Cardiac septum (tissue), 1 donor: ENCODE measurements at places on chromosomes 5 and 9.

GRCh38 chr5:179371121-179371510 is 25.9 kb upstream of the ADAMTS2 start:
- DNase-seq: no peak

DNA sequence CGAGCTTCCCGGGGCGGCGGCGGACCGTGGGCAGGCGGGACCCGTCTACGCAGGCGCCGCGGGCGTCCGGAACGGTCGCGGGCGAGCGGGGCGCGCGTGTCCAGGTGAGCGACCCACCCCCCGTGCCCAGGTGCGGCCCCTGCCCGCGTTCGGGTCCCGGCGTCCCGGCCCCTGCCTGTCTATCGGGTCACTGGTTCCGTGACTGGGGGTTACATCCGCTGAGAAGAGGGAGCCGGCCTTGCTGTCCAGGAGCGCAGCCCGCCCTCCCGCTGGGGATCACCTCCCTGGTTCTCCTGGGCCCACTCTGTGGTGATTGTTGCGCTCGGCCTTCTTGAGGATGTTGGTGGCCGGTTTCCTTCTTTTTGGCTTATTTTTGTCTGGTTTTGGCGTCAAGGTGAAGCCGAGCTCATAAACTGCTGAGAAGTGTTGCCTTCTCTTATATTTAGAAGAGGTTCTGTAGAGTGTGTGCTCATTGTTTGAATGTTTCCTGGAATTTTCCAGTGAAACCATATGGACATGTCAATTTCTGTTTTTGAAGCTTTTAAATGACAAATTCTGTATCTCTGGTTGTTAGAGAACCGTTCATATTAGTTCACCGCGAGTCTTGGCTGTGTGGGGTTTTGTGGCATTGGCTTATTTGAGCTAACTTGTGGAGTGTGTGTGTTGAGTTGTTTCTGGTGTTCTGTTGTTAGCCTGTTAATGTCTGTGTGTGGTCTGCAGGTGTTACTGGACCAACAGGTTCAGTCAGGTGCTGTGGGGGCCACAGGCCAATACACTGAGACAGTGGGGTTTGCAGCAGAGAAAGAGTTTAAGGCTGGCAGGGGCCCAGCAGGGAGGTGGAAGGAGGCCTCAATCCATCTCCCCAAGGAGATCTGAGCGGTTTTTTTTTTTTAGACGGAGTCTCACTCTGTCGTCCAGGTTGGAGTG is 621 bp downstream of the CEP72 start:
- DNase-seq: no peak

- no peak for DNase-seq
Observed at GRCh38 chr9:129759804-129760502, 7.1 kb upstream of the PTGES start.

DNA sequence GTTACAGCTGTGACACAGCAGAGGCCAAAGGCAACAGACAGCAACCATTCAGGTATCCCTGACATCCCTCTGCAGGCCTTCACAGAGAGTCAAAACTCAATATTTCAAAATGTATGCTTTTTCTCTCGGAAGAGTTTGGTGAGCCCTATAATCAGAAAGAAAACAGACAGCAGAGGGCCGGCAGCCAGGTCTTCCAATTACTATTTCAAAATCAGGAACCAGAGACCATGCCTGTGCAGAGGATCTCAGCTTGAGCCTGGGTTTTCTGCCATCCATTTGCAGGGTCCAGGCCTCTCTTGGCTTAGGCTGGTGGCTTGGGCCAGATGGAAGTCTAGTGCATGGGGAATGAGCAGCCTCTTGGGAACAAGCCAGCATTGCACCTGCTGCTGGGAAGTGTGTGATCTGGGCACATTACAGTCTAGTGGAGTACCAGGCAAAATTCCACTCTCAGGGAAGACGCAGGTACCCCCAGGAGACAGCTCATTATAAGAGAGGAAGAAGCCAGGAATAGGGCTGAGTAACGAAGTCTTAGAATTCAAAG is 231.3 kb downstream of the ENC1 start:
- no peak for DNase-seq

- DNase-seq: no peak
Observed at GRCh38 chr5:154937186-154937717, 759 bp downstream of the GEMIN5 start.

DNA sequence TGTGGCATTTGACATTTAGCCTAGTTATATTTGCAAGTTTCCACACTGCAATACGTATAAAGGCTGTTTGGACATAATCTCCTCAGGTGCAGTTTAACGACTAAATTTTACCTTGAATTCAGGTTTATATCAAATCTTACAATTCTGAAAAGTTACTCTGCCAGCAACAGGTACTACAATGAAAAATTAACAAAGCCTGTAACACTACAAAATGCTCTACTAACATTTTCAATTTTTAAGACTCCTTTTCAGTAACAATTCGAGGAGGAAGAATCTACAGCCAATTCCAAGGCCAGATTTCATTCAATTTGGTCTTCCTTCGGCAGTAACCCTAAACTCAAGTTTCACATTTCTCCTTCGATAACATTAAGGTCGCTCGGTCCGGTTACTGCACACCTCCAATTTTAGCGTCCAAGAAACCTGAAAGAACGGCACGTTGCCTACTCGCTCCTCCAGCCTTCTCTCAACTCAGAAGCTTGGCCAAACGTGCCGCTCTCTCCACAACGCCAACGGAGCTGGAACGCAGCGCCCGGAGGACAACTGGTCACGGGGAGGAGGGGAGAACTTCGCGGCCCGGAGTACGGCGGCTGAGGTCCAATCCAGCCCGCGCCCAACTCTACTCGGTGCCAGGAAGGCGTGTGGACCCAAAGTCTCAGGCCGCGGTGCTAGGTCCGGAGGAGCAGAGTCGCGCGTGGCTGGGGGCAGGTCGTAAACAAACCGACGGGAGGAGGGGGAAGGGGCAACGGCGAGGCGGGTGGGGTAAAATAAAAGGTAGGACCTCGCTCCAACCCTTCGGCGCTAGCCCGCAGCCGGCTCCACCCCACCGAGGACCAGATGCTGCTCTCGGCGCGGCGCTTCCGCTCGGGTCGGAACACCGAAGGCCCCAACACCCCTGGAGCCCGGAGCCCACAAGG is 681 bp downstream of the FNIP1 start:
- peak; percentile 85 for DNase-seq

GRCh38 chr9:89345476-89345875 is 27.2 kb downstream of the SECISBP2 start:
- no peak for DNase-seq

DNA sequence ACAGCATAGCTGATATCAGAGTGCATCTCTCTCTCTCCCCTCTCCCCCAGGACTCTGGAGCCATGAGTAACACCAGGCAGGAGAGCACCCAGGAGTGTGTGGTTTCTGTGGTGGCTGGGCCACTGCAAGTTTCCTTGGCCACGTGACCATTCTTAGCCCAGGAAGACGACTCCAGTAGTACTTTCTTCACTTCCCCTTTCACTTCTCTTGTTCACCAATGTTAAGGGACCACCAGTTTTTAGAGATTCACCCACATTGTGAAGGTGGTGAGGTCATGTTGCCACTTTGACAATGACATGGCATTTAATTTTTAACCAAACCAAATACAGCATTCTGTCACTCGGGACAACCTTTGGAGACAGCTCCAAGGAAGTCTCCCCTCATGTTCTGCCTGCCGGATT is 17.9 kb upstream of the DAPK1 start:
- DNase-seq: no peak

- no peak for DNase-seq
Observed at GRCh38 chr9:73118898-73119554, 32.6 kb upstream of the ANXA1 start.

DNA sequence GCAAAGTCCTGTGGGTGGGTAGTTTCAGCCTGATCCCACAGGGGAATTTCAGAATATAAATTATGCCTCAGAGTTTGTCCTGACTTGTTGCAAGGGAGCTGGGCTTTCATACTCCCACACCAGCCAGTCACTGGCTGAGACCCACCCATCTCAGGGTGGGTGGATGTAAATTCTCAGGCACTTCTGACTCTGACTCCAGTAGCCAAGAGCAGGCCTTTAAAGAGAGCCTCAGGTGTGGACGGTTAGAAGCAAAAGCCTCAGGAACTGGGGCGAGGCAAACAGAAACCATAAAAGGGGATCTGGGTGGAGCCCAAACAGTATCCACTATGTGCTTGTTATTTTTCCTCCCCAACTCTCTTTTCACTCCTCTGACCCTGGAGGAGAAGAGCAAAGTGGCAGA is 28.6 kb upstream of the FBXW11 start:
- DNase-seq: peak; percentile 24

DNA sequence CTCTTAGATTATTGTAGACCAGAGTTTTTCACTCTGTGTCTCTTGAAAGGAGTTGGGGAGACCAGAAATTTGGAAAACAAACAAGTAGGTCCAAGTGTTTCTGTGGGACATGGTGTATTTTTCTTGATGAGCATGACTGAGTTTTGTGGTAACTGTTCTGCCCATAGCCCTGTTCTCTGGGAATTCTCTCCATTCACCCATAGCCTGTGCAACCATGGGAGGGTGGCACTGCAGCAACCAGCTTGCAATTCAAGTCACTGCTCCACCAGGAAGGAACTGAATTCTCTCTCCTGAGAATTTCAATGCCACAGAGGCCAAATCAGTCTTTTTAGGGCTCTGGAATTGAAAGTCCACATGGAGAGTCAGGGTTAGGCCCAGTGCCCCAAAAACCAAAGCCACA is 475.3 kb upstream of the TRPC7 start:
- no peak for DNase-seq

DNA sequence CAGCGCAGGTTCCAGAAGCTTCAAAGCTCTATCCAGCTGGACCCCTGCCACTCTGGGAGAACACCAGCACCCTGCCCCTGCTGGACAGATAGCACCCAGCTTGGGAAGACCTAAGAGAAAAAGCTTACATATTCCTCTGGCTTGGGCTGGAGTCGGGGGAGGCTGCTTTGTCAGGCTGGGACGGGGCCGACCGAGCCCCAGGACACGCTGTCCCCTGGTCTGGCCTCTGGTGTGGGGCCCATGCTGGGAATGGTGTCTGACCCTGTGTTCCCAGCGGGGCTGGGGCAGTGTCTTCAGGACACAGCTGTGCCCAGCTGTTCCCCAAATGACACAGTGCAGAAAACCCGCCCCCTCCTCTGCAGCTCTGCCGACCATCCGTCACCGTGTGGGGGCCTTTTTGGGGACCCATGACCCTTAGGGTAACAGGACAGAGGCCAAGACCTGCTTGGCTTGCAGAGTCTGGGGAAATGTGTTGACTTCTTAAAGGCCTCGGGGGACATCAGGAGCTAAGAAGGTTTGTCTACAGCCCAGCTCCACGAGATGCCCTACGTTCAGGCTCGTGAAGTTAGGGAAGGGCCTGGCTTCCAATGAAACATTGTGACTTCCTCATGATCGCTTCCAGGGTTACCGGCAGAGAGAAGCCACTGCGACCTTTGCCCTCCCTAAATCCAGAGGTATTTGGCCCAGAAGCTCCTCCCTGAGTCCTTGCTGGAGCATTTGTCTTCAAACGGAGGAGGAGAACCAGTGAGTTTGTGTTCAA is 20.4 kb upstream of the SLC2A6 start:
- DNase-seq: no peak

DNA sequence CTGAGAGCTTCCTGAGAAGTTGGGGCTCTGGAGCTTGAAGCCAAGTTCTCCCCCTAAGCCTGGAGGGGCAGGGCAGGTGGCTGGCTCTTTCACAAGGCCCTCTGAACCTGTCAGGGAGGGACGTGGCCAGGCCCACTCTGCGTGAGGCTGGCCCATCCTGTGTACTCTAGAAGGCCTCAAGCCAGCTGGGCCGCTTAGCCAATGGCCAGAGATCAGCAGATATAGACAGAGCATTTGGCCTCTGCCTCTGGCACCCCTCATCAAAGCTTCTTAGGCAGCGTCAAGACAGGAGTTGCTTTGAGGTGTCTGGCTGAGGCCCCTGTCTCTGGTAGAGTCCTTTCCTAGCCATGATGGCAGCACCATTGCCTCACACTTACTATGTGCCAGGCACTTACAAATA is 105.6 kb downstream of the FGF18 start:
- DNase-seq: peak; percentile 59

GRCh38 chr9:98271479-98271878 is 16.0 kb upstream of the TBC1D2 start:
- DNase-seq: no peak

DNA sequence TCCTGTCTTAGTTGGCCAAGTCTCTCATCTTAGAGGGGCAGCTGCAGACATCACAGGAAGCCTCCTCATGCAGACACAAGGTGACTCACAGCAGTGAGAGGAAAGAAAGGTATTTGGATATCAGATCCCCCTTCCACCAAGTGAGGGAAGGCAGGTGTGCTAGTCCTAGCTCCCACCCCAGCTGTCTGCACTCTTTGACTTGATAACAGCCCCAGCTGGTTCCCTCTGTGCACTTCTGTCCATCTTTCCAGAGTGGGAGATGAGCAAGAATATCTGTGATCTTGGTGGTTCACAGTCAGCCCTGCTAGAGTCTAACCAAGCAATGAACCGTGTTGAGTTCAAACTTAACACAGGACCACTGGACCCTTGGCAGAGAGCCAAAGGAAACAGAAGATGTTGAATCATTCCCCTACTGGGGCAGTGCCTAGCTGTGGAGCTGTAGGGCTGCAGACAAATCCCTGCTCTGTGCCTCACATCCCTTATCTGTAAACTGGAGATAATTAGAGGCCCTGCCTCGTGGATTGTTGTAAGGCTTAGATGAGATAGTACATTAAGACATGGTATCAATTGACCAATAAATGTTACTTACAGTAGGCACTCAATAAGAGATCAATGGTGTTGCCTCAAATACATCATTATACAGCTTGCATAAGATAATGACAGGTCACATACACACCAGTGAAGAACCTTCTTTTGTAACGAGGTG is 39.1 kb downstream of the SH3RF2 start:
- no peak for DNase-seq

DNA sequence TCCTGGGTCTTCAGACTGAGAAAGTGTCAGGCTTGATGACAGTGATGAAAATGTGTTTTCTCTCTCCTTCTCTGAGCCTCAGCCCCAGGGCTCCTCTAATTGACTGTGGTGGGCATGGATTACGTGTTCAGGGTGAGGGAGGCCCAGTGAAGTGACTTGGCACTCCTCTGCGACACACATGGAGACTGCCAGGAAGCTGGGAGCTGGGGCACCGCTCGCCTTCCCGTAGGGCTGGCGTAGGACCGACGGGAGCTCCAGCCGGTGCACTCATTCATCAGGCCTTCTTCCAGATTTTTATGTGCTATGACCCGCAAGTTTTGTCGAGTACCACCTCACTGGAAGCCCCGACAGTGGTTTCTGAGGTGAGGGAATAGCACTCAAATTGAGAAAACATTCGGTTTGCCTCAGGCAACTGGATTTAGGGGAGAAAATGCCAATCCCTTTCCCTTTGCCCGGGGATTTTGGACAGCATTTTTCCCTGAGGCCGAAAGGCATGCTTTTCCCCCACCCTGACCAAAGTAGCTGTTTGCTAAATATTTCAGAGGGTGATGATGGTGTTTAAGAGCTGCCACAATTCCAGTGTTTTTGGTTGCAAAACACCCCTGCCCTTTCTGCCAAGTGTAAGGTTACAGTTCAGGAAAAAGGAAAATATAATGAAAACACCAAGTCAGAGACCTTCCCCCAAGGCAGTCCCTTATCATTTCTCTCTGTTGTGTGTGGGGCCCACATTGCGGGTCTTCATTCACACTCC is 83.7 kb downstream of the PCSK5 start:
- no peak for DNase-seq
